ENCODE measurements at places on chromosomes 7 and 10. TPM values are rescaled to one million over a fixed set of nuclear protein-coding genes. Genes with fewer than 3 reads are reported as not detected.

DNA sequence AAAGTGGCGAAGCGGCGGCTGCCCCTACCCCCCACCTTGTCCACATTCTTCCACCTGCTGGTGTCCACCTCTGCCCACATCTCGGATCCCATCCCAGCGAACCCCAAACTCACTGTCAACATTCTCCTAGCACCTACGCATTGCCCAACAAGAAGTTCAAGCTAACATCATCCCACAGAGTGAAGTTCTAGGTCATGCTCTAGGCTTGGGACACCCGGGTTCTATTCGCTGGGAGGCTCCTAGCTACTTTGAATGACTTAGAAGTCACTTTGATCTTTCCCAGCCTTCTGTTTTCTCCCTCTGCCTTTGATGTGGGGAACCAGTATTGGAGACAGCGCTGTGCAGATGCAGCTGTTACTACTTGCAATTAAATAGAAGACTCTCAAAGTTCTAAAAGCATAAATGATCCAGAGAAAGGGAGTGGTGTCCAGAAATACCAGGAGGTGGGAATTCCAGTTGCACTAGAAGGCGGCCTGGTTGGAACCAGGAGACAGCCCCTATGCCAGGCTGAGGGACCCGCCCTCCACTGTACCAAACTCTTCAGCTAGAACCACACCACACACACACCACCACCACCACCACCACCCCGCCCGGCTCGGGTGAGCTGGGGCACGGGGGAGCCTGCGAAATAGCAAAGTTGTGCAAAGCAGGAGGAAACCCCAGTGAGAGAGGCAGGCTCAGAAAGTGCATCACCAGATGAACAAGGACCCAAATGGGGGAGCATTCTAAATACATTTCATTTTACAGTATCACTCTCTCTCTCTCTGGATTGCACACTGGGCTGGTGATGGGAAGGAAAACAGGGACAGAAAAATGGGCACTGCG lies 5.5 kb upstream of the VGF start:
- H3K4me3 ChIP-seq, result no peak overlapping the region
- no peak for DNase-seq
- no peaks in the 10 kb centered on the region for H3K36me3 ChIP-seq
- peaks cover 23% of the 10 kb centered on the region for H3K4me1 ChIP-seq

DNA sequence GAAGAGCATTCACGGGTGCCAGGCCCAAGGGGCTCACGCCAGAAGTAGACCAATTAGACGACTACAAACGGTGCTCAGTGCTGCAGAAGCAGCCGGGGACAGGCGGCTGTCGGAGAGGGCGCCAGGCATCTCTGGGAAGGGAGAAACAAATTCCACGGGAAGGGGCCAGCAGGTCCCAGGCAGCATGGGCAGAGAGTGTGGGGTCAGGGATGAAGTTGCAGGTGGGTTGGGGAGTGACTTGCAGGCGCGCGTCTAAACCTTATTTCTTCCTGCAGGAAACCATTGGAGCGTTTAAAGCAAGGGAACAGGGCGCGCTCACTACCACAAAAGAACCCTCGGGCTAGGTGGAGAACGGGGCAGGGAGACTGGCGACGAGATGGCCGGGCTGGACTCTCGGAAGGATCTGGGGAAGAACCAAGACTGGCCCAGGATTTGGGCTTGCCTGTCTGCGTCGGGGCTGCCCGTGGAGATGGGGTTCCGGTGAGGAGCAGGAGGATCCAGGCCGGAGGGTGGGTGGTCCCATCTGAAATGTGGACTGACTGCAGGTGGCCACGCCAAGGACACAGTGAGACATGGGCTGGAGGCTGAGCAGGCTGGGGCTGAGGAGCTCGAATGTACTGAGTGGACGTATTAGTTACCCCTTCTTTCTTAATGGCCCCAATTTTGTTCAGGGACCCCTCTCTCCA lies 116.3 kb upstream of the DIP2C start:
- H3K36me3 ChIP-seq, result peaks cover 14% of the 10 kb centered on the region
- H3K4me3 ChIP-seq, result no peak overlapping the region
- no peak for DNase-seq

The CALD1 gene
- 343 TPM for total RNA-seq

The IL2RA gene
- not detected for total RNA-seq

The NRP1 gene
- 373 TPM for total RNA-seq

DNA sequence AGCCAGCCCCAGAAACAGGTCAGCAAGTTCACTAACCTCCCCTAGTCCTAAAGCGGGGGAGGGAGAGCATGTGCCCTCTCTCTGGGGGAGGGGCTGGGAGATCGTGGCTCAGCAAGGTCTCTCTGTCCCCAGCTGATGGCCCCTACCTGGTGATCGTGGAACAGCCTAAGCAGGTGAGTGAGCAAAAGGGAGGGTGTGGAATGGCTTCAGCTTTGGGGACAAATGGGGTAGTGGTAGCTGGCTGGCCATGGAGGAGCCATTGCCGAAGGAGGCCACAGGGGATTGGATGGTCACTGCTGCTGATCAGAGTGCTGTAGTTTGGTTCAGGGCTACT lies 779 bp downstream of the NFKB2 start:
- peaks cover 4% of the 10 kb centered on the region for H3K4me1 ChIP-seq
- peak overlapping the region; percentile 67 for H3K27ac ChIP-seq
- peaks cover 5% of the 10 kb centered on the region for H3K36me3 ChIP-seq
- no peaks in the 10 kb centered on the region for H3K27me3 ChIP-seq
- H3K4me3 ChIP-seq, result peak overlapping the region; percentile 60
- DNase-seq, result no peak

The C7orf57 gene
- total RNA-seq, result not detected

The ZC3HAV1 gene
- total RNA-seq, result 24.8 TPM

- no peak overlapping the region for H3K4me3 ChIP-seq
Observed at GRCh38 chr10:96878057-96878456, 46.0 kb downstream of the LCOR start.

GRCh38 chr7:151113344-151114150 lies 27.3 kb downstream of the AGAP3 start:
- H3K4me3 ChIP-seq, result no peak overlapping the region
- peak; percentile 98 for DNase-seq
- H3K27ac ChIP-seq, result peak overlapping the region; percentile 59
- H3K36me3 ChIP-seq, result peaks cover 2% of the 10 kb centered on the region
